Endothelial cell of umbilical vein (primary cell): ENCODE measurements at places on chromosomes 16 and 17. TPM values are rescaled to one million over a fixed set of nuclear protein-coding genes. Genes with fewer than 3 reads are reported as not detected.

- no peak for DNase-seq
These were observed 7.4 kb upstream of the HSD17B2 start for GRCh38 chr16:82027629-82028064.

DNA sequence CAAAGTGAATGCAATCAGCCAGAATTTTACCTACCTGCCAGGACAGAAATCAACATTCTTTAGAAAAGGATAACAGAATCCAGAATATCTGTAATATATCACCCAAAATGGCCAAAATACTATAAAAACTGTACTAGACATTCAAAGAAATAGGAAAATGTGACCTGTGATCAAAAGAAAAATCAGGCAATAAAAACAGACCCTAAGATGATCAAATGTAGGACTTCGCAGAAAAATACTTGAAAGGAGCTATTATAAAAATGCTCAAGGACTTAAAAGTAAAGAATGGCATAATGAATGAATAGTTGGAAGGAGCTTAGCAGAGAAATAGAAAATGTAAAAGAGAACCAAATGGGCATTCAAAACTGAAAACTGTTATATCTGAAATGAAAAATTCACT, 4.1 kb downstream of the LPCAT2 start:
- no peak for DNase-seq

DNA sequence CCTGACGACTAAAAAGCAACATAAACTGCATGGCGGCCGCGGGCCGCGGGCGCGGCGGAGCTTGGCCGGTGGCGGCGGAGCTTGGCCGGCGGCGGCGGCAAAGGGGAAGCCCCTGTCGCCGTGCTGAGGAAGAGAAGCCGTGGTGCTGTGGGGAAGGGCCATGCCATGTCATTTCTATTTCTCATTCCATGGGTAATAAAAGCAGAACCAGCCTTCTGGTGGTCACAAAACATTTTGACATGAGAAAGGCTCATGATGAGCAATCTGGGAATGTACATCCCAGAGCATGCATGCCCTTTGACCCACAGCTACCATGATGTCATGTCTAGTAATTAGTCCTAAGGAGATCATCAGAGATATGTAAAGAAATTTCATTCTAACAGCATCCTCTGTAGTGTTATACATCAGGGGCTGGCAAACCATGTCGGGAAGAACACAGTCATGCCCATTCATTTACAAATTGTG, 23.9 kb upstream of the HEATR6 start:
- peak; percentile 53 for DNase-seq

DNA sequence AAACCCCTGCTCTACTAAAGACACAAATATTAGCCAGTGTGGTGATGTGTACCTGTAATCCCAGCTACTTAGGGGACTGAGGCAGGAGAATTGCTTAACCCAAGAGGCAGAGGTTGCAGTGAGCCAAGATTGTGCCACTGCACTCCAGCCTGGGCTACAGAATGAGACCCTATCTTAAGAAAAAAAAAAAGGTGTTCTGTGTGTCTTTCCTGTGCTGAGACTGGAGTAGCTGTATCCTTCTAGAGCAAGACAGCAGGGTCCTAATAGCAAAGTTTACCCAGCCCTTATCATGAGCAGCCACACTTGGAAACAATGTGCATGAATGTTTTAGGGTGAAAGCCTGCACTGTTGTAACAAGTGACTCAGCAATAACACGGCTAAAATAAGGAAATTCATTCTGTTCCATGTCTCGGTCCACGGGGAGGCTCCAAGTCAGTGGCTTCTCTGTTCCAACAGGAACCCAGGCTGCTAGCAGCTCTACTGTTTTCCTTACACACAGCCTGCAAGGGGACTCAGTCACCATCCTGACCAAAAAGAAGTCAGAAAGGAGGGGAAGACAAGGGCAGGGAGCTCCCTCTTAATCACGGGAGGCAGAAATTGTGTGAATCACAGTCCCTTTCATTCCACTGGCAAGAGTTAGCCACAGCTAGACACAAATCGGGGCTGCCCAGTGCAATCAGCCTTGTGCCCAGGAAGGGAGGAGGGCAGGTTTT, 7.1 kb upstream of the SLC5A11 start:
- DNase-seq, result peak; percentile 91

DNA sequence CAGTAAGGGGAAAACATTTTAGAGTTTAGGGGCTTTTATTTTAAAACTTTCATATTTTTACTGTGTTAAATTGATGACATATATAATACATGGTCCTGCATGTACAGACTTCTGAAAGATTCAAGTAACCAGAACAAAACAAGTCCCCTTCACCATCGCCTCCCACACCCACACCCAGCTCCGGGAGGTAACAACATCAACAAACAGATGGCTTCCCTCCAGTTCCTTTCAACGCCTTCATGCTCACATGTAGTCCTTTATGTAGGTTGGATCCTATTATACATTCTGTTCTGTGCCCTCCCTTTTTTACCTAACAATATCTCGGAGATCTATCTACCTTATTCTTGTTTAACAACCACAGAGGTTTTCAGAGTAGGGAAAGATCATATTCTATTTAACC, 30.5 kb downstream of the GINS3 start:
- DNase-seq, result no peak

- DNase-seq, result no peak
These were observed 652 bp downstream of the ARL5C start for GRCh38 chr17:39165178-39165840.

DNA sequence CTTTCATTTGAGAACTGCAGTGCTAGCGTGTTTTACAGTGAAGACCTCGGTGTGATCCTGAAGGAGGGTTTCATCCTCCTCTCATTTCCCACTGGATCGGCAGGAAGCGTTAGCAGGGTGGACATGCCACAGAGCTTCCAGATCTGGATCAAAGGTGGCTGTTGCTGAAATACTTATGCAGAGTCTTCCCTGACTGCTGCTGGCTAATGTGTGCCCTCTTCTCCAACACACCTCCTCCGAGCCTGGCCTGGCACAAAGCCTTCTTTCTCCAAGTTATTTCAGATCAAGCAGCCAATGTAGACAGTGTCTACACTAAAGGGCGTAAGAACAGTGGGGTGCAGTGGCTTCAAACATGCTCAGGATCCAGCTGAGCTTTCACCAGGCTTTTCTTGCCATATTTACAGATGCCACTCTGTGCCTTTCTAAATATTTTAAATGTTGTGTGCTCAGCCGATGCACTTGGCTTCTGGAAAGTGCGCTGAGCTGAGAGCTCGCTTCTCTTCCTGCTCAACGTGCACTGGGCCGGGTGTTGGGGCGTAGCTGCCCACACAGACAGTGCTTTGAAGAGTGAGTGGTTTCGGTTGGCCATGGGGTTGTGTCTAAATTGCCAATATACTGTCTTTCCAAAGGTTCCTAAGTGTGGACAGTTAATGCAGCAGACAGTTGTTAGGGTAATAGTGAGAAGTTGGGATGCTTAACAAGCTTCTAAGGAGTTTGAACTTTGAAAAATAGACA, 2.1 kb downstream of the ZNF750 start:
- DNase-seq, result no peak

DNA sequence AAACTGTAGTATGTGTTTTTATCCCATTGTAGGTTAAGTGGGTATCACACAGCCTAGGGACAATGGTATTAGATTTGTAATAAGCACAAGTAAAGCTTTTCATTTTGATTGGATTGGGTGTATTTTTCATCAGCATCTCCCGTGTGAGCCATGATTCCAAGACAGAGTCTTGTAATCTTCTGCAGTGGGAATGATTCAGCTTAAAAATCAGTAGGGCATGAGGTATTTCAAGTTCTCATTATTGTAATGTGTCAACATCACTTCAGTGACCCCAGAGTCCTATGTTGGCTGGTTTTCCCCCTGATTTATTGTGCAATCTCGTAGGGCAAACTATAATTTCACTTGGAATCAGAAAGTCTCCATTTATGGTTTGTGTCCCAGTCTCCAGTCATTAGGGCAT, 833.2 kb upstream of the RBFOX1 start:
- DNase-seq, result no peak

- peak; percentile 30 for DNase-seq
These were observed 7.3 kb downstream of the CYGB start for GRCh38 chr17:76530095-76530723.

- DNase-seq, result no peak
These were observed 114.1 kb downstream of the FOXL1 start for GRCh38 chr16:86692426-86692825.

DNA sequence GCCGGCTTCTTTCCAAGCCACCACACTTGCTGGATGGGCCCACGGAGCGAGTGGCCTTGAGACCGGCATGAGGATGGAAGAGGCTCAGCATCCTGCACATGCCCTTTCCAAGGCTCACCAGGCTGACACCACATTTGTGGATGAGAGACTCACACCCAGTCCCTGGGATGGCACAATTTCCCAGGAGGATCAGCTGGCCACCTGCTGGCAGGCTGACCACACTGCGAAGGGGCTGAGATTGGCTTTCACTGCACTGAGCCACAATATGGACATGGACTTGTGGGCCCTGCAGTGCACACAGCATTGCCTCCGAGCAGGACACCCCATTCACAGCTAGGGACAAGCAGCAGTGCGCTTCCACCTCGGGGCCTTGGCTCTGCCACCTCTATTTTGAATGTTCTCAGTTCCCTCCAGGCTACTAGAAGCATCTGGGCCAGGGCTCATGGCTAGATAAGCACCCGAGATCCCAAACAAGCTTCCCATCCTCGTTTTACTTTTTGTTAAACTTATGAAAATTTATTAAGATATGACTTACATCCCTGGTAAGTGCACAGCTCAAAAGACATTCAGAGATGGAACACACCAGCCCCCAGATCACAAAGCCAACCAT, 25.3 kb upstream of the KSR1 start:
- peak; percentile 74 for DNase-seq

DNA sequence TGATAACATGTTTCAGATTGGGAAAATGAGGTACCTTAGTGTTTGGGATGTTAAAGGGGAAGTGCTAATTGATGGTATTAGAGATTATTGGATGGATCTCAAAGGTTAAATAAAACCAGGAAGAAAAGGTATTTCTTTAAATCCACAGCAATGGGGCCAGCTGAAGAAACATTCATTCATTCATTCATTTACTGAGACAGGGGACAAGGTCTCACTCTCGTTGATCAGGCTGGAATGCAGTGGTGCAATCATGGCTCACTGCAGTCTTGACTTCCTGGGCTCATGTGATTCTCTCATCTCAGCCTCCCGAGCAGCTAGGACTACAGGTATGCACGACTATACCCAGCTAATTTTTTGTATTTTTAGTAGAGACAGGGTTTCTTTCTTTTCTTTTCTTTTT, 19.8 kb downstream of the EARS2 start:
- no peak for DNase-seq

DNA sequence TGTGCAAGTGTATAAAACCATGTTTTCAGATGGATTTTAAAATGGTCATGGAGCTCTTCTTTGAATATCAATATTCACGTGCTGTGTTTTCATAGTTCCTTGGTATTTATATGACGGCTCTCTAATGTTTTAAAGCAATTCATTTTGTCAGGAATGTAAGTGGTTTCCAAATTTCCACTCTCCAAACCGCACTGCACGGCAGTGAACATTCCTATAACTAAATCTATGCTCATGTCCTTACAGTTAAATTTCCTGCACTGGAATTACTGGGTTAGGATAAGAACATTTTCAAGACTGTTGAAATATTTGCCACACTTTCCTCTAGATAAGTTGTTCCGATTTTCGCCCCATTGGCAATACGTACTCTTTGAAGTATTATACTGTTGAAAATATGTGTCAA, 398.9 kb downstream of the PMP22 start:
- DNase-seq, result no peak

- no peak for DNase-seq
These were observed 5.5 kb upstream of the GCSH start for GRCh38 chr16:81101702-81102101.

GRCh38 chr16:76276745-76277438, at the start of gene CNTNAP4:
TSS of gene CNTNAP4 (plus strand) at chr16:76277401. CDS start at chr16:76277663, 262 bp downstream.
- no peak for DNase-seq

DNA sequence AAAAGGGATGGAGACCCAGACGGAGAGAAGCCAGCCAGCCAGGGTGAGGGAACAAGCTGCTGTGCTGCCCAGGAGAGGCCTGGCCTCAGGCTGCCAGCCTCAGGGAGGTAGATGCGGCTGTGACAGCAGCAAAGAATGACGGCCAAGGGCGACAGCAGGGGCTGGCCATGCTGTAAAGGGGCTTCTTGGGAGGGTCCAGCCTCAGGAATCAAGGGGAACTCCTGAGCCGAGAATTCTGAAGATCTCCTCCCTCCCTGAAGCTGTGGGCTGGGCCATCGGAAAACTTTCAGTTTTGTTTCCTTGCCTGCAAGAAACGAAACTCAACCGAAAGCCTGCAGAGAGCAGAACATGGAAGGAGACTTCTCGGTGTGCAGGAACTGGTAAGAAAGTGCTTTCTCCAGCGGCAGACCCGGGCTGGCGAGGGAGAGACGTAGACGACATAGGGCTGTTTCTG, at the start of gene XAF1:
TSS of gene XAF1 (plus strand) at position 316 of the 454 bp plus-strand sequence. CDS start at position 349, 33 bp downstream.
- DNase-seq, result peak; percentile 78

GRCh38 chr17:68384941-68385340, 72.4 kb downstream of the WIPI1 start:
- DNase-seq, result no peak

GRCh38 chr17:79627184-79627765, 16.4 kb upstream of the RBFOX3 start:
- no peak for DNase-seq

GRCh38 chr16:17176199-17176598, 294.6 kb downstream of the XYLT1 start:
- DNase-seq, result no peak

DNA sequence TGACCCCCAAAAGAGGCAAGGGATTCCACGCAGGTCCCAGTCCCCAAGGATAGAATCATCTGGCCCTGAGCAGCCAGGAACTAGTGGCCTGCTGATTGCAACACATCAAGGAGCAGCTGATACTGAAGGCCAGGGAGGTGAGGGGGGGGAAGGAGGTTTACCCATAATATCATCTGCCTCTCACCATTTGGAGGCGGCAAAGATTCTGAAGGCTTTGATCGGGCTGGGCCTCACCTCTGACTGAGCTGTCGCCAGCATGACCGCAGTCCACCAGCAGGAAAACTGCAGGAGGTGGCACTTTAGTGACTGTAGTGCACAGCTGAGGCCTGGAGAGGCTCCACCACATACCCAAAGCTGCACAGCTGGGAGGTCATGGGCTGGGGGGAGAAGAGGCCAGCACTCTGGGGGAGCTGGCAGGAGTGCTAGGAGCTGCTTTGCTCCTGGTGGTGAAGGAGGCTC, 20.5 kb upstream of the ITGA3 start:
- DNase-seq, result no peak

GRCh38 chr16:11672206-11673090, 4.2 kb downstream of the SNN start:
- DNase-seq, result no peak

DNA sequence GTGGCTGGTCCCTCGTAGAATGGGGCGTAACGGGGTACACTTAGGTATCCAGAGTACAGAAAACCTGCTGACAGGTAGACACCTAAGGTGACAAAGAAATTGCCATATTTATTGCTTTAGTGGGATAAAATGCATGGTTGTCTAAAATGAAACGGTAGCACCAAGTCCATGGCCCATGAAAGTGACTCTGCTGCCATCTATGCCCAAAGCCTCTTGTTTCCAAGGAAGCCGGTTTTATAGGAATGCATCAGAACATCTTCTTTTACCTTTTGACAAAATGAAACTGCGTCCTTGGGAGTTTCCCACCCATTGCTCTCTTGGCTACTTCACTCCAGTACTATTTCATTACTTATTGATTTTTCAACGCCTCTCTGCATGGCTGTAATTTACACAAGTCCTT, 151.3 kb upstream of the ZFHX3 start:
- DNase-seq, result peak; percentile 11

HP gene
- total RNA-seq, result not detected in 2 replicates

KRT25 gene
- not detected in 2 replicates for total RNA-seq

MT1M gene
- 1.8 and 4.6 TPM in 2 replicates for total RNA-seq

SPIRE2 gene
- 2.4 and 3.1 TPM in 2 replicates for total RNA-seq

TPSD1 gene
- not detected in 2 replicates for total RNA-seq

WFIKKN2 gene
- not detected in 2 replicates for total RNA-seq

KRT39 gene
- total RNA-seq, result not detected in 2 replicates

CCDC57 gene
- 31.6 and 40.9 TPM in 2 replicates for total RNA-seq

TRIM72 gene
- total RNA-seq, result not detected in 2 replicates
